Activated CD8-positive, alpha-beta T cell treated with anti-CD3 and anti-CD28 coated beads, Interleukin-2, amount 10 ng/mL, durations not matched to agents 7 days and 5 days (primary cell): ENCODE measurements at places on chromosomes 2 and 18. TPM values are rescaled to one million over a fixed set of nuclear protein-coding genes. Genes with fewer than 3 reads are reported as not detected.

- no peak for DNase-seq
Measured at GRCh38 chr2:52356556-52356955, 1324.6 kb upstream of the NRXN1 start.

GRCh38 chr2:126932966-126933710 lies 34.4 kb downstream of the TEX51 start:
- DNase-seq, result no peak

The DSG1 gene
- not detected for total RNA-seq

- DNase-seq, result no peak
Measured at GRCh38 chr2:44940732-44941464, 604 bp upstream of the SIX3 start.

The LONRF2 gene
- 0.05 TPM for total RNA-seq

The ZNF396 gene
- 0.32 TPM for total RNA-seq

The FAM161A gene
- 5.3 TPM for total RNA-seq

The MBD5 gene
- 31.3 TPM for total RNA-seq

DNA sequence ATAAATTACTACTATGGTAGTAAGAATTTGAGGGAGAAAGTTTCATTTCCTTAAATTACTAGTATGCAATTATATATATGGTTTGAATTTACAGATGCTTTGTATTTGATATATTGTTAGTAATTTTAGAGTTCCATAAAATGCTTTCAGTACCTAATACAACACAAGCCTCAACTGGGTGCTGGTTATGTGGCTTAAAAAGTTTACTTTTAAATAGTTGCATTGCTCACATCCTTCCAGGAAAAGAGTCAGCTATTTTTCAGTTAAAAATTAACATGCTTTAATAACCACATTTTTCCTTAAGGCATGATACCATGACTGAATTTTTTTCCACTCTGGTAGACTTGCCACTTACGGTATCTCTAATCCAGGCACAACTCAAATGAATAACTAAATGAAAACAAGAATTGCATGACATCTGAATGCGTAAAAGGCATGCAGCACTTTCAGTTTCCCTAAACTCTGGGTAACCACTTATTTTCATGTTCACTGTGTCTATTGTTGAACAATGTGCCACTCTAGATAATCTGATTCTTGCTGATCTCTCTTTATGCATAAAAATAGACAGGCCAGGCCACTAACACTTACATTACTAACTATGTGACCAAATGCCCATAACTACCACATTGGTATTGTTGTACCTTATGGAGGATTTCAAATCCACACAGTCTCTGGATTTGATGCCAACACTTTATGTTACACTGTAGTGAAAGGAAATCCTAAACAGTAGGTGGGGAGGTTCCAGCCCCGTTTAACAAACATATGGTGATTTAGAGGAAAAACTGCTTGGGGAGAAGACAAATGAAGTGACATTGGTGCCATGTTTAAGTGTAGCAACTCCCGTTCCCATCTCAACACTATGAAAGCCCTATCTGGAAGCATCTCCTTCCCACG lies 35.5 kb upstream of the SLC35F5 start:
- peak; percentile 24 for DNase-seq

The NETO1 gene
- not detected for total RNA-seq

GRCh38 chr2:20035955-20036666 lies 15.3 kb downstream of the LAPTM4A start:
- DNase-seq, result no peak

GRCh38 chr2:37652199-37652640 lies 19.2 kb downstream of the CDC42EP3 start:
- DNase-seq, result no peak

DNA sequence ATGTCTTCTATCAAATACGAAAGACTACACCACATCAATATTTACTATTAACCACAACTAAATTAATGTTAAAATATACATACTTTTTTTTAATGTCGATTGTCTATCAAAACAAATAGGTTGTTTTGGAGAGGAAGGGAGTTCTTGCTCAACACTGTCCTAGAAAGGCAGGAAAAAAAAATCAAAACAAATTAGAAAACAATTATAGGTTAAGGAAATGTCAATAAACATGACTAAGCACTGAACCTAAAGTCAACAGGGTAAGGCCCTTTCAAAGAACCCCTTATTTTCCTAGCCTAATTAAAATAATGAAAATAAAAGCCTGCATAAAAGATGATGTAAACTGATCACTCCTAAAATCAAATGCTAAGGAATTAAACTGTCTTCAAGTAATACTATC lies 2.8 kb downstream of the CEP76 start:
- DNase-seq, result no peak

DNA sequence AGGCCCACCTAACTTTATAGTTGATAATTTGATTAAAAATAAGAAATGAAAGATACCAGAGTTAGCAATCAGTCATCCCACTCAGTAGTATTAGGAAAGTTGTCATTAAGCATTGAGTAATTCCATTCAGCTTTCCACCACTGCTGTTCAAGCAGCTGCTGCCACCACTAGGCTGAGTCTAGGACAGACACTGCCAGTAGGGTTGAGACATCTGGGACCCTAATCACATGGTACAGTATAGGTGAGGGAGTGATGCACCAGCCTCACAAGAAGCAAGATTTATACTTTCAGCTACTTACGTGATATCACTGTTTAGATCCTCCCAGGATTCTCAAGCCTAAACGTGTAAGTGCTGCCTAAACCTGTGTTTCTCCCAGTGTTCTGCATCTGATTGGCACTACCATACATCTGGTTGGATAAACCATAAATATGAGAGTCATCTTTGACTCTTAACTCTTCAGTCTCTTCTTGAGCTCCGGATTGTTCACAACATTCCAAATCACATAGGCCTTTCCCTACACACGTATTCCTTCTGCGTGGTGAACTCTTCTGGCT lies 3.2 kb downstream of the UBXN4 start:
- DNase-seq, result peak; percentile 32

The TWIST2 gene
- total RNA-seq, result not detected

The SPATA3 gene
- 0.29 TPM for total RNA-seq
